ENCODE measurements at places on chromosomes 1 and 21. TPM values are rescaled to one million over a fixed set of nuclear protein-coding genes. Genes with fewer than 3 reads are reported as not detected.

DNA sequence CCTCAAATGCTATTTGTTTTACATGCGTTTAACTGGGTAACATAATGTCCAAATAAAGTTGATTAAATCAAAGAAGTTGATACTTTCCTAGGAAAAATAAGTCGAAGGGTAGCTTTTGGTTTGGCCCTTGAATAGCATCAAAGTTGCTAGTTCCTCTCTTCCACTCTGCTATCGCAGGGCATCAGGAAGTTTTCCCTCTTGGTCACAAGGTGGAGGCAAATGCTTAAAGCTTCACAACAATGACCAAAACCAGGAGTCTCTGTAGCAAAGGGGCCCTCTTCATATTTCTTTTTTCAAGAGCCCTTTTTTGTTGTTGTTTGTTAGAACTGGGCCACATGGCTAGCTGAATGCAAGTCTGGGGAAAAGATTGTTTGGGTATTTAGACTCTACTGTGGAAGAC is 668.4 kb downstream of the KCNT2 start:
- DNase-seq: no peak

DNA sequence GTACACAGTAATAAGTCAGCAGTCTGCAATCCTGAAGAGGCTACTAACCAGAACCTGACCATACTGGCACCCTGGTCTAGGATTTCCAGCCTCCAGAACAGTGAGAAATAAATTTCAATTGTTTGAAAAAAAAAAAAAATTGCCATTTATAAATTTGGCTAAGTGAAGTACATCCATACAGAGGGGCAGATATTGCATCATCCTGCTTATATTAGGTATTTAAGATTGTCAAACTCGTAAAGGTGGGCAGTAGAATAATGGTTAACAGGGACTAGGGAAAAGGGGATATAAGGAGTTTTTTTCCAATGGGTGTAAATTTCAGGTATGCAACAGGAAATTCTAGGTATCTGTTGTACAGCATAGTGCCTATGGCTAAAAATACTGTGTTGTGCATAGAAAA is 1250.9 kb downstream of the BRINP3 start:
- DNase-seq: no peak

- DNase-seq: no peak
Measured at GRCh38 chr1:182877331-182877730, 38.2 kb downstream of the DHX9 start.

DNA sequence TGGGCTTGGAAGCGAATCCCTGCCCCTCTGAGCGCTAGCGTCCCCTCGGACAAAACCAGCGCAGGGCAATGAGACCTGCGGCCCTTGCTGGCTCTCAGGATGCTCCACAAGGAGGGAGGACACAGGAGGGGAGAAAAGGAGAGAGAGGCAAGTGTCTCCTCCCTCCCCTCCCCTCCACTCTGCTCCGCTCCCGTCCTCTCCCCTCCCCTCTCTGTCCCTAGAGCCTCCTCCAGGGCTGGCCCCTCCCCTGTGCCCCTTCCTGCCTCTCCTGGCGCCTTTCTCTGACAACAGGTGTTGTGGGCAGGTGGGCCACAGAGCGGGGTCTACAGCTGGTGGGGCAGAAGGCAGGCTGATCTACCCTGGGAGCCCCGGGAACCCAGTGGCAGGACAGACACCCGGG is 35.2 kb downstream of the TP73 start:
- no peak for DNase-seq

- no peak for DNase-seq
Measured at GRCh38 chr1:22287946-22288520, 145.1 kb upstream of the WNT4 start.

- DNase-seq: no peak
Measured at GRCh38 chr1:21184276-21184675, 7.6 kb upstream of the EIF4G3 start.

- DNase-seq: no peak
Measured at GRCh38 chr21:39882151-39882838, 15.1 kb downstream of the PCP4 start.

GRCh38 chr1:92095874-92096273 is 15.7 kb downstream of the BTBD8 start:
- DNase-seq: no peak

DNA sequence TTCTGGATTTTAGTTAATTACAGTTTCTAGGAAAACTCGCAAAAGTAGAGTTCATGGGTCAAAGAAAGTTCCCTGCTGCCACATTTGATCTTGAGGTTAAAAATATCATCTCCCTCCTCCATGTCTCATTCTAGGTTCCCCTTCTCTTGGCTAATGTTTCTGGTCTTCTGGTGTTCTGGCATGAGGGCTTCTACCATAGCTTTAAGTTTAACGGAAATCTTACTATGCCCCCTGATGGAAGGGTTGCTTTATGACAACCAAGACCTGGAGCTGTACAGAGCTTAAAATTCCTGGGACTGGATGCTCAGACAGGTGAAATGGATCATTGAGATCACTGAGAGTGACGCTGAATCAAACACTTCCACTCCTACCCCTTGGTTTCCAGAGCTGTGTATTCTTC is 1881.7 kb downstream of the MRPL39 start:
- DNase-seq: no peak

- DNase-seq: no peak
Measured at GRCh38 chr1:112805155-112805853, 90.2 kb upstream of the PPM1J start.

GRCh38 chr1:226749467-226749866 is 10.4 kb upstream of the ITPKB start:
- no peak for DNase-seq

- no peak for DNase-seq
Measured at GRCh38 chr1:218869276-218869675, 304.4 kb upstream of the LYPLAL1 start.

DNA sequence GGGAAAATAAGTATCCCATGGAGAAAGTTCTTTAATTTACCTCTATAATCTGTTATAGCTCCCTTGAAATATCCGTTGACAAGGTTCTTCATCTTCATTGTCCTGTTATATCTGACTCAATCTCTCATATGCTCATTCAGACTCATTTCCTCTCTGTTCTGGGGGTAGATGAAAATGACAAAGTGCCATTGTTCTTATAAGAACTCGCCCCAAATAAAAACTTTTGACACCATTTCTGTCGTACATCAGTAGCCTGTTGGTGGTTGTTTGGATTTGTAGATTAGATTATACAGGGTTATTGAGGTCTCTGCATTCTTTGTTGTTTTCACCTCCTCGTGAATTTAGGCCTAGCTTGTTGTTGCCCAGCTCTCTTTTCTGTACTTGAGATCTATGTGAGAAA is 55.2 kb upstream of the IPO9 start:
- DNase-seq: no peak

GRCh38 chr1:5649795-5650194 is 342.4 kb downstream of the NPHP4 start:
- DNase-seq: no peak

GRCh38 chr21:21233051-21233450 is 234.8 kb downstream of the NCAM2 start:
- no peak for DNase-seq

DNA sequence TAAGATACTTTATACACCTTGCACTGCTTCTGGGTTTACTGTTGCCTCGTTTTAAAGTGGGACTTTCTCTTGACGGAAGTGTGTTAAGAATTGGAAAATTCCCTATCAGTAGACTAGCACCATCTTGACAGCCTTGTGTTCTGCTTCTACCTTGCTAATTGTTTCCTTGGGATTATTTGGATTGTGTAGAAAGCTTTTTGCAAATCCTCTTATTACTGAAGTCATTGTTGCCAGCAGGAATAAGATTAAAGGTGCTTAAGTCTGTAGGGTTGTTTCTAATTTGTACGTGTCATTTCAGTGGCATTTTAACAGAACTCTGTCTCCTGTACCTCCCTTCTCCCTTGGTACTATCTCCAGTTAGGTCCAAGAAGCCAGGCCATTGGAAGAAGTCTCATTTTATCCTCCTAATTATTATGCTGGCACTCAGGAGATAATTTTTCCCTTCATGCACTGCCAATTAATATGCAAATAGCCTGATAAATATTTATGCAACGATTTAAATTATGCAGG is 107.7 kb downstream of the POU2F1 start:
- DNase-seq: no peak

The GJA8 gene
- total RNA-seq: not detected

The CA6 gene
- not detected for total RNA-seq

The CELF3 gene
- total RNA-seq: not detected

The SLC16A4 gene
- total RNA-seq: 73.4 TPM

The RXRG gene
- not detected for total RNA-seq

The RAB25 gene
- total RNA-seq: not detected

The BARHL2 gene
- not detected for total RNA-seq

The CLDN17 gene
- not detected for total RNA-seq

The ZYG11A gene
- 1.7 TPM for total RNA-seq

The KCNK2 gene
- total RNA-seq: 18.7 TPM

The ANKRD35 gene
- 1.3 TPM for total RNA-seq

The SV2A gene
- 19.4 TPM for total RNA-seq

The GSTM1 gene
- not detected for total RNA-seq

The FAM177B gene
- total RNA-seq: not detected
